ENCODE measurements at places on chromosomes 3 and 15.
A peak's percentile ranks its signal among the peaks of the same experiment; 100 is the strongest.

DNA sequence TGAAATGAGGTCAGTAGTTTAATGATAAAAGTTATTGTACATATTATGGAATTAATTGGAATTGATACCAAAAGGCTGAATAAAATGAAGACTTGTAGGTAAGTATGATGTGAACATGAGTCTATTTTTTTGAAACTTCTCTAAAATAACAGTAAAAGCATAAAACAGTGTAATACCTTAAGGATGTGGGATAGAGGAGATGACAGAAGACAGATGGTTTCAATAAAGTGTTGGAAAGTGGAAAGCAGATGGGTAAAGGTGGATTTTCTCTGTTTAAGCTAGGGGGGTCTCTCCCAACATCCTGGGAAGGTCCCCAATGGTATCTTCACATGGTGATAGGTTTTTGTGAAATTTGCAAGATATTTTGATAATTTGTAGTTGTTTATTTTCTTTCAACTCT, 41.6 kb downstream of the GMPS start:
- DNase-seq: no peak

GRCh38 chr3:105700575-105700974, 168.2 kb downstream of the CBLB start:
- no peak for DNase-seq

DNA sequence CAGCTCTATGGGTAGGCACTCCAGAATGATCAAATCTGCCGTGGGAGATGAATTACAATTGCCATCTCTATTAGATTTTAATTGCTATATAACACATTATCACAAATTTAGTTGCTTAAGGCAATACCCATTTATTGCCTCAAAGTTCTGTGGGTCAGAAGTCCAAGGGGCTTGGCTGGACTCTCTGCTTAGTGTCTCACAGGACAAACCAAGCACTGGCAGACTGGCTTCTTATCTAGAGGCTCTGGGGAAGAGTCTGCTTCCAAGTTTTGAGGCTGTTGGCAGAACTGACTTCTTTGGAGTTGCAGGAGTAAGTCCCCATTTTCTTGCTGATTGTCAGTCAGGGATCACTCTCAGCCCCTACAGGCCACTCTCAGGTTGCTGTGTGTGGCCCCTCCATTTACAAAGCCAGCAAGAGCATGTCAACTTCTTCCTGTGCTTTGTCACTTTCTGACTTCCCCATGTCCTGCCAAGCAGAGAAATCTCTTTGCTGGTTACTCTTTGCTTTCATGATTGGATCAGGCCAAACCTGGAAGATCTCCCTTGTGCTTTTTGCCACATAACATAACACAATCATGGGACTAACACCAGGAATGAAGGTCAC, 93.5 kb upstream of the PRICKLE2 start:
- DNase-seq: no peak

DNA sequence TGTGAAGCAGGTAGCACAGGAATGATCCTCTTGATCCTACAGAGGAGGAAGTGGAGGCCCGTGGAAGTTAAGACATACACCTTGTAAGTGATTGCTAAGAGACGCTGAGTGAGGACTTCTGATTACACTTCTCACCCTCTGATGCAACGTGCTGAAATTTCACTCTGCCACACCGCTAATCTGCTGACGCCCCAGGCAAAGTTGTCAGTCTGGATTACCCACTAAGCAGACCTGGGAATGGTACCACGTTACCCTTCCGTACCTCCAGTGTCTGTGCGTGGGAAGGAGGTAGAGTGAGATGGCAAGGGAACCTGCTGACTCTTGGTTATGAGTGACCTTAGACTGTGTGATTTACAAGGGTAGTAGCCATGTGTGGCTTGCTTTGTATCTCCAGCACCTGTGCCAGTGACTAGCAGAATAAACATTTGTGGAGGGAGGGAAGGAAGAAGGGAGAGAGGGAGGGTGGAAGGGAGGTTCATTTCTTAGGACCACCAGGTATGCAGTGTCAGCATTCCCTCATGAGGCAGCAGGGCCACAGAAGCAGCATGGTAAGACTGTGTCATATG, 115.0 kb downstream of the ALDH1A2 start:
- DNase-seq: peak; percentile 51

DNA sequence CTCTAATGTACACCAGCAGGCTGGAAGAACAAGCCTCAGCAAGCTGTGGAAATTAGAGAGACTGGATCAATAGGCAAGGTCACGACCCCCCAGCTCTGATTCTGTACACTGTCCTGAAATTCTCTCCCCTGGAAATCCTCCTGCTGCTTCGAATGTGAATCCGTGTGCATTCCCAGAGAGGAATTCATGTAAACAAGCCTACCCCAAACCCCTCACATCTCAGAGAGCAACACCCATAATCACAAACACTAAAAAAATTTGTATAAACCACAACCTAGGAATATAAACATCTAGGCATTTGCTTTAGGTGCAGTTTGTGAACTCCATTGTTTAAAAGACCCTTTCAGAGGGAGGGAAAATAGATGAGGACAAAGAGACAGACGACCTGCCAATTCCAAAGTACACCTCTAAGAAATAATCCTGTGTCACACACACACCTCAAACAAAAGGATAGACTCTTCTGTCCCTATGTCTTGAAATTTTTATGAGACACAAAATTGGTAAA, 325.2 kb downstream of the WDR72 start:
- no peak for DNase-seq

- DNase-seq: no peak
Measured at GRCh38 chr3:105755121-105755886, 113.5 kb downstream of the CBLB start.

GRCh38 chr3:136885357-136886213, 23.6 kb downstream of the NCK1 start:
- DNase-seq: no peak

- peak; percentile 21 for DNase-seq
Measured at GRCh38 chr15:71743861-71744382, 66.4 kb upstream of the NR2E3 start.

DNA sequence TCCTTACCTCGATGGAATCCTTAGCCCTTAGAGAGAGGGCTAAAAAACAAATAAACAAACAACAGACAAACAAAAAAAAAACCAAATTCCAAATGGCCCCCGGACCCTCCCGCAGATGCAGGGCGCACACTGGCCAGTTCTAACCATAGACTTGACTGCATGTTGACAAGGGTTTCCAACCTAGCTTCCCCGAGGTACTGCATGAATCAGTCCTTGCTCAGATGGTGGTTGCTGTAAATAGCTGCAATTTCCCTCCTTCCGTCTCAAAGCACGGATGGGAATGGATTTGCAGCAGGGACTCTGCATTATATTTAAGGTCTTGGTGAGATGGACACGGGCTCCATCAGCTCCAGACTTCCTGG, 162.8 kb downstream of the CD47 start:
- no peak for DNase-seq

- no peak for DNase-seq
Measured at GRCh38 chr3:183254487-183255347, 1.7 kb downstream of the B3GNT5 start.

- no peak for DNase-seq
Measured at GRCh38 chr3:127772827-127773751, 49.2 kb downstream of the MGLL start.

GRCh38 chr3:102449341-102449740, 14.5 kb downstream of the ZPLD1 start:
- peak; percentile 56 for DNase-seq

DNA sequence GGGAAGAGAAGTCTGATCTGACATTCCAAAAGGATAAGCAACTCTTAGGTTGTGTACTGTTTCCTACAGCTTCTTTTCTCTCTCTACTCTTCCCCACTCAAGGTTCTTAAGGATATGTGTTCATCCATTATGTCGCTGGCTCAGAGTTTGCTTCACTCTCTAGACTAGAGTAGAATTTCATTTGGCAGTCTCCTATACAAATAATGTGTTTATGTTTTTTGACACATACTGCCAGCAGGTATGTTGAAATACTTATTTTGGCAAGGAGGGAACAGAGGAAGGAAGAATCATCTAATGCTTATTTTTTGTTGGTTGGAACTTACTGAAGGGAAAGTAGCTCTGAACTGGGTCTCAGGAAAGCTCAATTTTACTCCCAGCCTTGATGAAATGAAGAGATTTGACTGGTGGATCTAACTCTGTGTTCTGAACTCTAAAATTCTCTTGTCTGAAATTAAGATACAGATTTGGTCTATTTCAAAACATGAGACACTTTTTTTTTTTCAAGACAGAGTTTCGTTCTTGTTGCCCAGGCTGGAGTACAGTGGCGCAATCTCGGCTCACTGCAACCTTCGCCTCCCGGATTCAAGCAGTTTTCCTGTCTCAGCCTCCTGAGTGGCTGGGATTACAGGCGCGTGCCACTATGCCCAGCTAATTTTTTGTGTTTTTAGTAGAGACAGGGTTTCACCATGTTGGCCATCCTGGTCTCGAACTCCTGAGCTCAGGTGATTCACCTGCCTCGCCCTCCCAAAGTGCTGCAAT, 7.6 kb upstream of the EMC3 start:
- peak; percentile 20 for DNase-seq

DNA sequence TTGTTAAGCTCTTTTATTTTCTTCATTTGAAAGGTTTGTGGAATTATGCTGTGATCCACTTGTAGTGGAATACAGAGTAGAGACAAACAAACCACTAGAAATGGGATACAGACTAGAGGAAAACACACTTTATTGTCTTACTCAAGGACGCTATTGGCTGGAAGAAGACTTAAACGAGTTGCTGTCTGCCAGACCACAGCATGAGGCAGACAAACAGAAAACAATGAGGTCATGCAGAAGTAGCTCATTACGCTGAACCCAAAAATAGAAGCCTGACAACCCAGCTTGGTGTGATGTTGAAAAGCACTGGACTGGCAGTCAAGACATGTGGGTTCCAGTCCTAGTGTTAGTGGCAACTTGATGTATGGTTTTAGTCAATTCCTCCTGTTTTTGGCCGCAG, 62.4 kb upstream of the P3H2 start:
- DNase-seq: peak; percentile 29

DNA sequence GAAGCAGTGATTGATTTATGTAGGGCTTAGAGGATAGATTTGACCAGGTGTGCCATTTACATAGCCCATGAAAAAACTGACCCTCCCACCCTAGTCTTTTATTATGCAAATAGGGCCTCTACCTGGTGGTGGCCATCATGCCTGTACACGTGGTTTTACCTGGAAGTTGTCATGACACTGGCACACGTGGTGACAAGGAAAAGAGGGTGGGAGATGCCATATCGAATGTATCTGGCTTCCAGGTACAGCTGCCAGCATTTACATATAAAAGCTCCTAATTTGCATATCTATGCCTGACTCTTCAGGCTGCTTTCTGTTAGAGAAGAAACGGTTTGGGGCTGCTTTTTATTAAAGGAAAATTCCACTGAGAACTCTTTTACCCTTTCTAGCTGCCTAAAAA, 35.0 kb upstream of the DNAJC13 start:
- DNase-seq: no peak

GRCh38 chr15:60809375-60809774, 330.4 kb upstream of the ICE2 start:
- DNase-seq: no peak

- no peak for DNase-seq
Measured at GRCh38 chr3:13821126-13821525, 58.7 kb downstream of the WNT7A start.

DNA sequence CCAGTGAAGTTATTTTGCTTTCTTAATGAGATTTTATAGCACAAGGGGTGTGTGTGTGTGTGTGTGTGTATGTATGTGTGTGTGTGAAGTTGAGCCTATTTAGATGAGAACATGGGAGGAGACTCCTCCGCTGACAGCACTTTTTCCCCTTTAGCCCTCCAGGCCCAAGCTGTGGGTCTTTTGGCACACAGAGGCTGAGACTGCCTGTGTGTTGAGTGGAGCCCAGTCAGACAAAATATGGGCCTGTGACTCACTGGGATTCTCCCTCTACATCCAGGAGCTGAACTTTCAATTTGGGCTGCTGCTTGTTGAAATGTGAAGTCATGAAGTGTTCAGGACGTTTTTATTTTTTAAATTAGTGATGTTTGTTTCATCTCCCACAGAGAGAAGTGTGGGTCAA, 108.0 kb downstream of the MFSD1 start:
- DNase-seq: peak; percentile 34

GRCh38 chr15:32730677-32731654, 13.2 kb downstream of the GREM1 start:
- peak; percentile 2 for DNase-seq

GRCh38 chr3:197880491-197881269, 69.3 kb upstream of the RPL35A start:
- DNase-seq: no peak

GRCh38 chr3:115785782-115786181, 162.5 kb downstream of the GAP43 start:
- DNase-seq: peak; percentile 45

DNA sequence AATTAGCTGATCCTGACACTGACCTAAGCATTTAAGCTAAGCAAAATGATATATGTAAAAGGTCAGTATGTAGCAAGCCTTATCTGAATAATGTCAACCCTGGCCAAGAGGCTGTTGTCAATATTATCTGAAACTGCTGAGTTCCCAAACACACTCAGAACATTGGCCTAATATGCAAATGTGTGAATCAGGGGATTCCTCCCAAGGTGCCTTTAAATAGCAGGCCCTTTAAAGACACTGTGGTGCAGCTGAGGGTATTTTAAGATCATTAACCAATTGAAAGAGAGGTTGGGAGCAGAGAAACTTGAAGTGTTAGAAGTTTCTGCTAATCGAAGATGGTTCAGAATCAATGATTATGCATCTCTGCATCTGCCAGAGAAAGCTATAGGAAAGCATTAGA, 207.0 kb downstream of the NTRK3 start:
- no peak for DNase-seq

- DNase-seq: no peak
Measured at GRCh38 chr3:149077628-149078027, 8.7 kb downstream of the HLTF start.

DNA sequence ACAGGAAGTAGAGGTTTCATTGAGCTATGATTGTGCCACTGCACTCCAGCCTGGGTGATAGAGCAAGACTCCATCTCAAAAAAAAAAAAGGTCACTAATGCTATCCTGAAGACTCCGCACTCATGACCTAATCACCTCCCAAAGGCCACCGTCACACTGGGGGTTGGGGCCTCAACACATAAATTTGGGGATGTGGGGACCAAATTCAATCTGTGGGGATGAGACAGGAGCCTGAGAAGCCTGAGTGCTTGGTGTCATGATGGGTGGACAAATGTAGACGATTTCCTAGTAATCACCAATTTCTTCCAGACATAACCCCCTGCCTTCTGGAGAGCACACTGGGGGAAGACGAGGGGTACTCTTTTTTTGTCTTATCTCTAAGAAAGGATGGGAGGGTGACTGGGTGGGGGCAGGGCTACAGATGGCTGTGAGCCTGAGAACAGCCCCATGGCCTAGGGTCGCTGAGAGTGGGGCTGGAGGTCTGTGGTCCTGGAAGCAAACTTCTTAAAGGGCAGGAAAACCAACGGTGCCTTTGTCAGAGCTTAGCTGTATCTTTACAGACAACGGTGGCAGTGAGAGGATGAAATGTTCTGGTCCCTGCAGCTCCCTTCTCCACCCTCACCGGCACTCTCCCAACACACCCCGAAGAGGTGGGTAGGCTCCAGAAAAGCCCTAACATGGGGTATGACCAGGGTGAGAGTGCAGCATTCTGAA, 16.6 kb upstream of the KLF13 start:
- DNase-seq: no peak

Measured in NCI-H226 (cell line).